ENCODE measurements at places on chromosomes 3 and 15.
A peak's percentile ranks its signal among the peaks of the same experiment; 100 is the strongest.

DNA sequence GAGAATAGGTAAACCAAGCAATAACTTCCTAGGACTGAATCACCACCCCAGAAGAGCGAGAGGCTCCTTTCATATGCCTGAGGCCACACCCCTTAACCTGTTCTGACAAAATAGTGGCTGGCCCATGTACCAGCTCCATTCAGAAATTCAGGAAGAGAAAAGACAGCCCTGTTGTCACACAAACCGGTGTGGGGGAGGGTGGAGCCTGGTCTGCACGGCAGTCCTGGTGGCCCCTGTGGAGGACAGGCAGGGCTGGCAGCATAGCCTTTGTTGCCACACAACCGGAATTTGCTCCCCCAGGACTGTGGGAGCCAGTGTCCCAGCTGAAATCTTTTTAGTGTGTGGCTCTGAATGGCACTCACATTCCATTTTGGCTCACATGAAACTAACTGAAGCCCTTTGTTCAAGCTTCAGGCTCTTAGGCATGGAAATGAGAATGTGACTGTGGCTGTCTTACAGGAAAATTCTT, 23.8 kb downstream of the RLBP1 start:
- peak; percentile 25 for DNase-seq
- H3K36me3 ChIP-seq: no peaks in the 10 kb centered on the region
- no peak overlapping the region for H3K27ac ChIP-seq
- H3K4me3 ChIP-seq: no peak overlapping the region
- H3K27me3 ChIP-seq: no peaks in the 10 kb centered on the region

GRCh38 chr3:98056035-98056434, 20.9 kb upstream of the GABRR3 start:
- H3K4me3 ChIP-seq: no peak overlapping the region
- H3K4me1 ChIP-seq: no peaks in the 10 kb centered on the region
- H3K27me3 ChIP-seq: no peaks in the 10 kb centered on the region
- H3K27ac ChIP-seq: no peak overlapping the region

DNA sequence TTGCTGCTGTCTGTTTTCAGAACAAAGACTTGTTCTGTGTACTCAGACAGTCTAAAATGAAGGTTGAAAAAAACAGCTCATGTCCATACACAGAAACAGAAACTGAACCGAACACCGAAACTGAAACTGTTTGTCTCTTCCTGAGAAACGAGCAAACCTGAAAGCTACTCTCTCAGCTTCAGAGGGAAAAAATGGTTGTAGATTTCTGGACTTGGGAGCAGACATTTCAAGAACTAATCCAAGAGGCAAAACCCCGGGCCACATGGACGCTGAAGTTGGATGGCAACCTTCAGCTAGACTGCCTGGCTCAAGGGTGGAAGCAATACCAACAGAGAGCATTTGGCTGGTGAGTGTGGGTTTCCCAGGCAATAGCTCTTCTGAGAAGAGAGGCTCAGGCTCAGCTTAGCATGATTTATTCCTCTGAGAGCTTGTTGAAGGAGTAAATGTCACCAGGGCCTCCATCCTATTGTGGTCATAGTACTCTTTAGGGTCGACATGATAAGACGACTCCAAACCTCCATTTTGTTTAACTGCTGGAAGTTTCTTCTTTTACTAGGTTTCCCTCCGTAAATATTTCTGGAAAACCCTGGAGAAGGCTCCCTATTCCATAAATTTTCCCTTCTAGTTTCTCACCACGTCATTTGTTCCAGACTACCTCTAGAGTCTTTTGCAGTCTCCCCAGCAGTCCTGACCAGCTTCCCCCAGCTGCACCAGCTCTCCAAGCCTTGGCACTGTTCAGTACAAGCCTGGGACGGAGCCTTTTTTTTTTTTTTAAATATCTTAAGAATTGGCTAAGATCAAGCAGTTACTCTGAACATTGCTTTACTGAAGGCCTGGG, at the start of gene RTP4:
TSS of gene RTP4 (plus strand) at position 135 of the 838 bp plus-strand sequence. CDS start at position 192, 57 bp downstream.
- H3K4me3 ChIP-seq: no peak within 1 kb of the TSS
- no peaks in the 10 kb centered on the region for H3K4me1 ChIP-seq
- no peaks in the 10 kb centered on the region for H3K36me3 ChIP-seq
- no peak within 1 kb of the TSS for H3K27ac ChIP-seq

DNA sequence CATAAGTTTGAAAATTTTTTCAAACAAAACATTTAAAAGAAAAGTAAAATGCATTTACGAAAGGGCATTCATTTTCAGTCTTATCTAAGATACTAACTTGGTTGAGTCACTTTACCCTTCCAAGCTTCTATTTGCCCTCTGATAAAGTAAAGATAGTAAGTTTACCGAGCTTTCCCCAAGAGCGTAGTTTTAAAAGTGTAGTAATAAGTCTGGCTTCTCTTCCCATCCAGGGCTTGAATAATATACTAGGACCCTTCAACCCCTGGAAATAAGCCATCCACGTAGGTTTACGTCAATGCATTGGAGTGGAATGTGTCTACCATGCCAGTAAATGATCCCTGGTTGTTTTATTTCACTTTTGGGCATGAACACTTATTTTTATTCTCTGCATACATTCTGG, 608.3 kb downstream of the NTRK3 start:
- H3K4me3 ChIP-seq: no peak overlapping the region
- H3K27me3 ChIP-seq: no peaks in the 10 kb centered on the region
- H3K36me3 ChIP-seq: no peaks in the 10 kb centered on the region
- DNase-seq: no peak
- H3K27ac ChIP-seq: no peak overlapping the region

- H3K4me3 ChIP-seq: no peak overlapping the region
- no peak overlapping the region for H3K27ac ChIP-seq
- peaks cover 23% of the 10 kb centered on the region for H3K4me1 ChIP-seq
- no peak for DNase-seq
- no peaks in the 10 kb centered on the region for H3K27me3 ChIP-seq
- H3K36me3 ChIP-seq: peaks cover 2% of the 10 kb centered on the region
Observed at GRCh38 chr15:31369727-31370126, 43.1 kb downstream of the KLF13 start.

DNA sequence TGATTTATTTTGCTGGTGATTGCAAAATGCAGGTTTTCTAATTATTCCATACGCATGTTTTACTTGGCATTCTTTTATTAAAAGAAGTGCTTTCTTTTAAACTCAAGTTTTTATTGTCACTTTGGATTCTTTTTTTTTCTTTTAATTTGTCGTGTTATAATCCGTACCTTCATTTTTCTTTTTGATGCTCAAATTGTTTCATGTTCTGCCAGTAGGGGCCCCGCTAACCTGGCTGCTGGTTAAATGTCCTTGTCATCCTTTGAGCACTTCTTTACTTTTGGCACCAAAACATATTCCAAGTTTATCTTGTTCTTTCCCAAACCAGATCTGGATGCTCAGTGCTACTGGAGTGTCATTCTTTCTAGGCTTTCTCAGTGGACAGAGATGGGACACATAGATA, 31.6 kb downstream of the MED12L start:
- no peak overlapping the region for H3K27ac ChIP-seq
- H3K4me1 ChIP-seq: 0 out of 2 replicates have a peak, but pooled peaks cover 1% of the 10 kb centered on the region
- no peak for DNase-seq
- H3K27me3 ChIP-seq: no peaks in the 10 kb centered on the region

GRCh38 chr15:67021455-67021854, 43.9 kb upstream of the SMAD3 start:
- H3K4me1 ChIP-seq: peaks cover 4% of the 10 kb centered on the region
- no peak overlapping the region for H3K27ac ChIP-seq
- H3K36me3 ChIP-seq: no peaks in the 10 kb centered on the region
- no peak for DNase-seq
- H3K4me3 ChIP-seq: no peak overlapping the region

- H3K27me3 ChIP-seq: no peaks in the 10 kb centered on the region
- H3K27ac ChIP-seq: no peak overlapping the region
- no peak for DNase-seq
- H3K4me3 ChIP-seq: no peak overlapping the region
Observed at GRCh38 chr3:150265305-150265704, 142.8 kb upstream of the TSC22D2 start.

DNA sequence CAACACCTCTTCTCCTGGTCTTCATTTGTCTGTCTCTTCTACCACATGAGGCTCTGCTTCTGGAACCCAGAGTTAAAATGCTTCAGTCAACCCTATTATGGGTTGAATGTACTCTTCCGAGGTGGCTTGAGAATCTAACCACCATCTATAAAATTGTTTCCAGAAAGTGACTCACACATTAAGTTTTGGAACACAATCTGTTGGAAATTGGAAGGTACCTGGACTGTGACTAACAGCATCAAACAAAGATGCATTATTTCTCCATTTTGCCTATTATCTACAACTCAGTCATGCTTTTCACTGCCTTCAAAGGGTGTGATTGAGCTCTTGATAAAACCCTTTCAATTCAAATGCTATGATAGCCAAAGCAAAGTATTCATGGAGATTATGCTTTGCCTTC, 499.0 kb upstream of the SEMA6D start:
- H3K27ac ChIP-seq: no peak overlapping the region
- H3K36me3 ChIP-seq: no peaks in the 10 kb centered on the region
- H3K27me3 ChIP-seq: no peaks in the 10 kb centered on the region
- no peaks in the 10 kb centered on the region for H3K4me1 ChIP-seq
- no peak for DNase-seq

Measured in iPS DF 6.9 (cell line).